CD4-positive, alpha-beta T cell (primary cell): ENCODE measurements at places on chromosomes 4 and X.

DNA sequence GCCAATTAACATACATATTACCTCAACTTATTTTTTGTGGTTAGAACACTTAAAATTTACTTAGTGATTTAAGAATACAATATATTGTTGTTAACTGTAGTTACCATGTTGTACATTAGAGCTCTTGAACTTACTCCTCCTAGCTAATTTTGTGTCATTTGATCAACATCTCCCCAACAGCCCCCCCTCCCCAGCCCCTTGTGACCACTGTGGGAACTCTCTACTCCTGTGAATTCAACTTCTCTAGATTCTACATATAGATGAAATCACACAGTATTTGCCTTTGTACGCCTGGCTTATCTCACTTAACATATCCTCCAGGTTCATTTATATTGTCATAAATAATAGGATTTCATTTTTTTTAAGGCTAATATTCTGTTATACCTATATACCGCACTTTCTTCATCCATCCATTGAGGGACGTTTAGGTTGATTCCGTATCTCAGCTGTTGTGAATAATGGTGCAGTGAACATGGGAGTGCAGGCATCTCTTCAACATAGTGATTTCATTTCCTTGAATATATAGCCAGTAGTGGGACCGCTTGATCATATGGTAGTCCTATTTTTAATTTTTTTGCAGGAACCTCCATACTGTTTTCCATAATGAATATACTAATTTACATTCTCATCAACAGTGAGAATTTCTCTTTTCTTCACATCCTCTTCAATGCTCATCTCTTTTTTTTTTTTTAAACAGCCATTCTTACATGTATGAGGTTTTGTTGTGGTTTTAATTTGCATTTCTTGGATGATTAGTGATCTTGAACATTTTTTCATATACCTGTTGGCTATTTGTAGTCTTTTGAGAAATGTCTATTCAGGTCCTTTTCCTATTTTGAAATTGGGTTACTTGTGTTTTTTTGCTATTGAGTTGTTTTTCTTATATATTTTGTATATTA, 66.8 kb downstream of the RAPGEF2 start:
- no peak for DNase-seq

GRCh38 chr4:26573389-26573794, 10.5 kb upstream of the TBC1D19 start:
- DNase-seq = no peak

GRCh38 chr4:21367567-21367966, 581.0 kb downstream of the KCNIP4 start:
- DNase-seq = no peak

- DNase-seq = no peak
These were observed 74.6 kb downstream of the MXRA5 start for GRCh38 chrX:3271834-3272186.

- no peak for DNase-seq
These were observed 623.8 kb upstream of the DIPK2B start for GRCh38 chrX:45824471-45824870.

DNA sequence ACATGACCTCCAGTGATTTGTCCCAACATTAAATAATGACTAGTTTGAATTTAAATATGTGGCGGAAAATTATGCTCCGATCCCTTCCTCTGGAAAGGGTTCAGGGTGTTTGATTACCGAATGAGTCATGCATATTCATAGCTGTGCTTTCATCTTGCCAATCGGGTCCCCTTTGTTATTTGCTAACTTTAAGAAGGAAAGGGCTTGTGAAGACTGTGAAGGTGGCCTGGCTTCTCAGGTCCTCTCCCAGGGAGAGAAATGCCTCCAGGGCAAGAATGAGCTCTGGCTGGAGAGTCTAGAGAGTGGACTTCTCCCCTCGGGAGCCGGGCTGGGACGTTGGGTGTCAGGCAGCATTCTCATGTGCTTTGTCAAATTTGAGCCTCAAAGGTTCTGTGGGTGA, 155.5 kb upstream of the PSAPL1 start:
- no peak for DNase-seq

DNA sequence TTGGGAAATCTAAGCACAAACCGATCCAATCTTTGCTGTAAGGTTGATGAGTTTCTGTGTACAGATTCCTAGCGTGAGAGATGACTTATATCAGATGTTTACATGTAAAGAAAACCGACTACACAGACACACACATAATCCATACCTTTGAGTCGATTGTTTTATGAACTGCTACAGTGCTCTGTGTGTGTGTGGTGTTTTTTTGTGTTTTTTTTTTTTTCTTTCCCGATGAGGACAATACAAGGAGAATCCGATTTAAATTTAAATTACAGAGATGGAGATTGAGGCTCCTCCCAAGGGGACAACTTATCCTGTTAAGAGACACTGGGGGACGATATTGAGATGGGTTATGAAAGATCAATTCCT, 461 bp upstream of the SLC9A6 start:
- no peak for DNase-seq

DNA sequence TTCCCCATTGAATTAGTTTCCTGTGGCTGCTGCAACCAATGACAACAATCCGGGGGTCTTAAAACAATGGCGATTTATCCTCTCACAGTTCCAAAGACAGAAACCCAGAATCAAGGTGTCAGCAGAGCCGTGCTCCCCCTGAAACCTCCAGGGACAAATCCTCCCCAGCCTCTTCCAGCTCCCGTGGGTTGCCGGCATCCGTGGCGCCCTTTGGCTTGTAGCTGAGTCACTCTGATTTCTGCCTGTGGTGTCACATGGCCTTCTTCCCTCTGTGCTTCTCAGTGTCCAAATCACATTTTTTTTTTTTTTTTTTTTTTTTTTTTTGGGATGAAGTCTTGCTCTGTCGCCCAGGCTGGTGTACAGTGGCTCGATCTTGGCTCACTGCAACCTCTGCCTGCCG, 64.5 kb upstream of the STX18 start:
- DNase-seq = no peak
